Motor neuron (in vitro differentiated cells): ENCODE measurements at places on chromosomes 2 and 18.

GRCh38 chr18:32983721-32984120 lies 210.9 kb upstream of the KLHL14 start:
- no peak for ATAC-seq

DNA sequence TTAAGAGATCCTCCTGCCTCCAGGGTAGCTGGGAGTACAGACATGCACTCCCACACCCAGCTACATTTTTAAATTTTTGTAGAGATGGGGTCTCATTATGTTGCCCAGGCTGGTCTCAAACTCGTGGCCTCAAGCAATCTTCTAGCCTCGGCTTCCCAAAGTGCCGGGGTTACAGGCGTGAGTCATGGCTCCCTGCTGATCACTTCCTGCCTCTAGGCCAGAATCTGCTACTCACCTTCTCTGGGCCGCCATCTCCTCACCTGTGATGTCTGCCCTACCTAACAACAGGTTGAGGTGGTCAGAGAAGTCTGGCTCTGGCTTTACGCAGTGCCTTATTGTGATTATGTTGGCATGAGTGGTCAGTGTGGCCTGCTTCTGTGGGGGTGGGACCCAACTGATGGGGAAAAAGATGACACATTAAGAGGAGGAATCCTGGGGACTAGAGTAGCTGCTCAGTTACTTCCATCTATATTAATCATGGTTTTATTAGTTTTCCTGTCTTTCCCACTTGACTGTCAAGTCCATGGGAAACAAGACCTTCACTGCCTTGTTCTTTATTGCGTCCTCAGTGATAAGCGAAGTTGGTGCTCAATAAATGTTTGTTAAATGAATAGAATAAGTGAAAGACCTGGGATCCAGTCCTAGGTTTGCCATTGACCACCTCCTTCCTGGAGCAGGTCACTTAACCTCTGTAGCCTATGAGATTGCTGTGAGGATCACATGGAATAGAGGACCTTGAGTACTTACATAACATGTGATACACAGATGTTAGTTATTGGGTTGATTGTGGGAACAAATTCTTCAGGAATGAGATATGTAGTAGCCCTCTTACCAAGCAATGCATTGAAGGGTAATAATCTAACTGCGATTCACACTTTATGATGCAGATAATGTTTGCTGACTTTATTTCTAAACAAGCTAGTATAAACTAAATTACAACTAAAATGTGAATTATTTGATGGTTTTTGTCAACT lies 15.7 kb downstream of the KCTD1 start:
- ATAC-seq: no peak

DNA sequence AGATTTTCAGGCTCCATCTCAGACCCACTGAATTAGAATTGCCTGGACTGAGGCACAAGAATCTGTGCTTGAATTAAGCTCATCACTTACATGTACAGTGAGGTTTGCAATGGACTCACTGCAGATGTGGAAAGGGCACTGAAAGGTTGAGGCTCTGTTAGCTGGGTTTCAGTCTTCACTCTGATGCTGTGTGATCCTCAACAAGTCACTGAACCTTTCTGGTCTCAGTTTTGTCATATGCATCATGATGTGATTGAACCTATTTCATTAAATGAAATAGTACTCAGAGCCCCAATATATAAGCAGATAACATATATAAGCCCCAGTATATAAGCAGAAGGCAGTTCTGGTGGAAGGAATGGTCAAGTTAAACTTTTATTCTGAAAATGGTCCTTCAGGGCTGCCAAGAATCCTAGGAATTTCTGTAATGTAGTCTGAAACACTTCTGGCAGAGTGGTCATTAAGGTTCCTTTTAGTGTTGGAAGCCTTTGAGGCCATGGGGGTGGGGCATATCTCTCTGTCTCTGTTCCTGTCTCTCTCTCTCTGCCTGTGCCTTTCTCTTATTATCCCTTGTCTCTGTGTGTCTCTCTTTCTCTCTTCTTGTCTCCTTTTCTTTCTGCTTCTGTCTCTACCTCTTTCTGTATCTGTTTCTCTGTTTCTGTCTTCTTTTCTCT lies 110.4 kb downstream of the ADCYAP1 start:
- no peak for ATAC-seq

- no peak for ATAC-seq
Observed at GRCh38 chr2:178910005-178910404, 102.8 kb upstream of the TTN start.

DNA sequence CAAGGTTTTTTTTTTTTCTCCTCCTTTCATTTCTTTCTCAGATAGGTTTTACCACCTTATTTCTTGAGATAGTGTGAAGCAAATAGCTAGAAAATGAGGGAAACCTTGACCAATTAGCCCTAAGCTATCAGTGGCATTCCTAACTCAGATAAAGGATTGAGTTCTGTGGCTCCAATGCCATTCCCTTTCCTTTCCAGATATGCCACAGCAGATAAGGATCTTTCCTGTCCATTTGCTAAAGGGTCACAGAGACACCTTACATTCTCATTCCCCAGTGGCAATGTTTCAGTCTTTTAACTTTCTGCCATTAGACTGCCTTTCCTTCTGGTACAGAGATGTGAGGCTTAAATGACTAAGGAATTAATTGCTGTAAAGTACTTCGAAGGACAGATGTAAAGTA lies 81.7 kb downstream of the MGAT5 start:
- ATAC-seq: no peak

- no peak for ATAC-seq
Observed at GRCh38 chr18:62717169-62717924, 2.0 kb downstream of the PHLPP1 start.

GRCh38 chr18:23689616-23690504 lies 607 bp downstream of the LAMA3 start:
- ATAC-seq: peak; percentile 8

GRCh38 chr2:151269798-151270568 lies 8.3 kb upstream of the RBM43 start:
- ATAC-seq: no peak
